Esophagus muscularis mucosa (tissue), 4 donors: ENCODE measurements at places on chromosomes 3 and 15. TPM values are rescaled to one million over a fixed set of nuclear protein-coding genes. Genes with fewer than 3 reads are reported as not detected.

DNA sequence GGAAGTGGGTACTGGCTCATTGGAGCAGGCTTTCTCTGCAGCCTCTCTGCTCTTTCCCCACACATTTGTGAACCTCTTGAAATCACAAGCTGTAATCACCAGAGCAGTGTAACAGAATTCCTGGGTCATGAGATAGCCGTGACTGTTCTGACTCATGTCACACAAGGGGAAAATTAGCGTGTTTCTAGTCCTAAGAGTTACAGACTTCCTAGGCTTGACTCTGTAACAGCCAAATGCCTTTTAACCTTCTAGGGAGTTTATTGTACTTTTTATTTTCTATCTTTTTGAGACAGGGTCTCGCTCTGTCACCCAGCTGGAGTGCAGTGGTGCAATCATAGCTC is 54.7 kb upstream of the TRAK1 start:
- H3K4me3 ChIP-seq = no peak overlapping the region
- peaks cover 13% of the 10 kb centered on the region for H3K36me3 ChIP-seq
- peaks cover 71% of the 10 kb centered on the region for H3K4me1 ChIP-seq
- DNase-seq = no peak

DNA sequence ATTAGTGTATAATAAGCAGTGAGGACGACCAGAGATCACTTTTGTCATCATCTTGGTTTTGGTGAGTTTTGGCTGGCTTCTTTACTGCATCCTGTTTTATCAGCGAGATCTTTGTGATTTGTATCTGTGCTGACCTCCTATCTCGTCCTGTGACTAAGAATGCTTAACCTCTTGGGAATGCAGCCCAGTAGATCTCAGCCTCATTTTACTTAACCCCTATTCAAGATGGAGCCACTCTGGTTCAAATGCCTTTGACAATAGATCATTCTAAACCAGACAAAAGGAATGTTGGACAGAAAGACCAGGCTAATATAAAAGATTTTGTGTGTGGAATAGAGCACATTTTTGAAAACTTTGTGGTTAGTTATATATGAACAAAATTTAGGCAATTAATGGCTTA is 618.5 kb upstream of the BCHE start:
- no peaks in the 10 kb centered on the region for H3K4me1 ChIP-seq
- H3K4me3 ChIP-seq = no peak overlapping the region
- H3K36me3 ChIP-seq = no peaks in the 10 kb centered on the region
- no peak overlapping the region for H3K27ac ChIP-seq
- no peak for DNase-seq

- no peaks in the 10 kb centered on the region for H3K4me1 ChIP-seq
- no peak for DNase-seq
- H3K27ac ChIP-seq = no peak overlapping the region
- no peak overlapping the region for H3K4me3 ChIP-seq
- no peaks in the 10 kb centered on the region for H3K27me3 ChIP-seq
- H3K36me3 ChIP-seq = no peaks in the 10 kb centered on the region
These were observed 91.6 kb upstream of the KLHL25 start for GRCh38 chr15:85886309-85886811.

GRCh38 chr3:58324391-58325390 is 8.0 kb upstream of the PXK start:
- H3K4me3 ChIP-seq = no peak overlapping the region

DNA sequence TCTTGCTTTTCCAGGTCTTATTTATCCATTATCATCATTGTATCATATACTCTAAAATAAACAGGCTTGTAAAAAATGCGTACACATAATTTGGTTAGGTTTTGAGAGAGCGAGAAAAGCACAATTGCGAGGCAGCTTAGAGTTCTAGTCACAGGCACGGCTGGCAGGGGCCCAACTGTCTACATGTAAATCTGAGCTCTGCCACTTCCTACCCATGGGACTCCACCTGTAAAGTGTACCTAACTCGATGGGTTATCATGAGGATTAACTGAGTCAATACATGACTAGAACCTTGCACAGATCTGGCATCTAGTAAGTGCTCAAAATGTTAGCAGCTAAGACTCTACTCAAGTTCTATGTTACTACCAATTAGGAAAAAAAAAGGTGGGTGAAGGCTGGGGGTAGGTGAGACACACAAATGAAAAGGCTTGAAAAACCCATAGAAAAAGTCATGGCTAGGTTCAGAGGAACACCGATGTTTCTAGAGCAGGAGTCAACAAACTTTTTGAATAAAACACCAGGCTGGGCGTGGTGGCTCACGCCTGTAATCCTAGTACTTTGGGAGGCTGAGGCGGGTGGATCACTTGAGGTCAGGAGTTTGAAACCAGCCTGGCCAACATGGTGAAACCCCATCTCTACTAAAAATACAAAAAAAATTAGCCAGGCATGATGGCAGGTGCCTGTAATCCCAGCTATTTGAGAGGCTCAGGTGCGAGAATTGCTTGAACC is 36.2 kb downstream of the GLB1 start:
- no peak for DNase-seq
- no peak overlapping the region for H3K4me3 ChIP-seq
- H3K27ac ChIP-seq = no peak overlapping the region
- no peaks in the 10 kb centered on the region for H3K27me3 ChIP-seq

DNA sequence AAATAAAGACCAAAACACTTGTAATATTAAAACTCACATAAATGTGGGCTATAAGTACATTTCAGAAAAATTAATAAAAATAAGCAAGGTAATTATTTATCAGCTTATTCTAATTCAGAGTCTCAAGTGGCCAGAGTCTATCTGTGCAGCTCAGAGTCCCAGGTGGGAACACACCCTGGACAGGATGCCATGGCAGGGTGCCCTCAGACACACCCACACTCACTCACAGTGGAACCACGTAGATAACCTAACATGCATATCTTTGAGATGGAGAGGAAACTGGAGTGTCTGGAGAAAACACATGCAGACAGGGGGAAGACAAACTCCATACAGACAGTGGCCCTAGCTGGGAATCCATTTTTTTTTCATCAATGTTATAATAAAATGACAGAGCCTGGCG is 37.2 kb downstream of the FSIP1 start:
- no peaks in the 10 kb centered on the region for H3K36me3 ChIP-seq
- H3K27ac ChIP-seq = no peak overlapping the region
- no peak for DNase-seq
- peaks cover 34% of the 10 kb centered on the region for H3K4me1 ChIP-seq

- no peaks in the 10 kb centered on the region for H3K36me3 ChIP-seq
- no peak for DNase-seq
- H3K27ac ChIP-seq = no peak overlapping the region
- H3K4me1 ChIP-seq = no peaks in the 10 kb centered on the region
These were observed 320.3 kb downstream of the GAP43 start for GRCh38 chr3:115943579-115943978.

DNA sequence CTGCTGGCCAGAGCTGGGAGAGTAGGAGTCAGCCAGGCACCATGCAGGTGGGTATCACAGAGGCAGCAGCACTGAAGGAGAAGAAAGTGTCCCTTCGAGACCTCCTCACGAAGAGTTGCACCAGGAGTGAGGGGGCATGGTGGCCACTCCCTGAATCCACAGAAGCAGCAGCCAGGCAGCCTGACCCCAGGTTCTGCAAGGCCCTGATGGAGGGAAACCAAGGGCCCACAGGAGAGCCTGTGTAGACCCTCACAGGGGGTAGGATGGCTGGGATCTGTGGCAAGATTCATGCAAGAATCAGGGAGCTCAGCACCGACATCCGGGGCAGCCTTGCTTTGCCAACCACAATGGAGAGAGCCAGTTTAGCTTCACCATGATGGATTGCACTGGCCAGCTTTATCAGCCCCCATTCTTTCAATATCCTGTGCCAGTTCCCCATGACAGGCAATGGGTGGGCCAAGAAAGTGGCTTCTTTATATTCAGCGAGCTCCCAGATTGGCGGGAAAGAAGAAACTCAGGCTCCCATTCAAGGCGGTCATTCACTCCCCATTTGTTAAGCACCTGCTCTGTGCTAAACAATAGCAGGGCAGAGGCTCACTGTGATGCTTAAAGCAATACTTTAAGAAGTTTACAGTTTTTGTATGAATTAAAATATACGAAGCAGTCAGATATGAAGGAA is 33.5 kb upstream of the TBC1D21 start:
- H3K4me3 ChIP-seq = no peak overlapping the region
- H3K36me3 ChIP-seq = no peaks in the 10 kb centered on the region
- H3K27me3 ChIP-seq = no peaks in the 10 kb centered on the region
- peaks cover 13% of the 10 kb centered on the region for H3K4me1 ChIP-seq

GRCh38 chr3:127706785-127707351 is 34.1 kb downstream of the ABTB1 start:
- H3K27me3 ChIP-seq = no peaks in the 10 kb centered on the region
- peaks cover 25% of the 10 kb centered on the region for H3K36me3 ChIP-seq
- DNase-seq = no peak
- H3K4me1 ChIP-seq = peaks cover 61% of the 10 kb centered on the region

GRCh38 chr3:139893267-139893962 is 41.6 kb upstream of the CLSTN2 start:
- no peak overlapping the region for H3K4me3 ChIP-seq
- DNase-seq = no peak
- H3K4me1 ChIP-seq = no peaks in the 10 kb centered on the region
- H3K27me3 ChIP-seq = no peaks in the 10 kb centered on the region

DNA sequence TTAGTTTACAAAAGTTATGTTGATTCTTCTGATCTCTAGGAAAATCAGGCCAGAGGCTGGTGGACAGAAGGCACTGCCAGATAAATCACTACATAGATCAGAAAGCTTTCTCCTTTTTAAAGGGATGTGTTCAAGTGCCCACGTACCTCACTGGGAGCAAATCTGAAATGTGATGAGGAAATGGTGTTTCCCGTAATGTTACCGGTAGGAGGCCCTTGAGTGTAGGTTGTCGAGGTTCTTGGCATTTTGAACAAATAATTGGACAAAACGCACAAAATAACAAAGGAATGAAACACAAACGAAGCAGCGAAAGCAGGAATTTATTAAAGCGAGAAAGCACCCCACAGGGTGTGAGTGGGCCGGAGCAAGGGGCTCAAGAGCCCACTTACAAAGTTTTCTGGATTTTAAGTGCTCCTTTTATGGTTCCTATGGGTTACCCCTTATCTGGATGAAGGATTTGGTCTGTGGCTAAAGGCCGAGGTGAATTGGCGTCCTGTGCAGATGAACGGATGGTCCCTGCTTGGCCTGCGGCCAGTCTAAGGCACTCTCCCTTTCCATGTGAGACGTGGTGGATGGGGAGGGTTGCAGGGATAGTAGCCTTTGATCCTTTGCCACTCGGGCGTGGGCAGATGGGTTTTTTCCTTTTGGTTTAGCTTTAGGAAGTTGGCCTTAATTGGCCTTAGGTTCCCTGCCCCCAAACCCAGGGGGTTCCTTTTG is 1.0 kb downstream of the SNX1 start:
- peak overlapping the region; percentile 99 for H3K4me3 ChIP-seq
- no peak for DNase-seq
- no peaks in the 10 kb centered on the region for H3K36me3 ChIP-seq
- no peaks in the 10 kb centered on the region for H3K27me3 ChIP-seq
- H3K4me1 ChIP-seq = peaks cover 74% of the 10 kb centered on the region

TRPM1 gene
- not detected for total RNA-seq

BDH1 gene
- total RNA-seq = 11.7 TPM

POLG gene
- 86.0 TPM for total RNA-seq

P2RY13 gene
- 2.0 TPM for total RNA-seq

TUBGCP5 gene
- total RNA-seq = 17.9 TPM

EPHA3 gene
- 25.8 TPM for total RNA-seq

NAALADL2 gene
- total RNA-seq = 6.4 TPM

C2CD4A gene
- not detected for total RNA-seq

TMEM108 gene
- 11.6 TPM for total RNA-seq

FETUB gene
- not detected for total RNA-seq

ECT2 gene
- 7.3 TPM for total RNA-seq

ALS2CL gene
- 10.0 TPM for total RNA-seq
